ENCODE measurements at places on chromosomes 4 and X. TPM values are rescaled to one million over a fixed set of nuclear protein-coding genes. Genes with fewer than 3 reads are reported as not detected.

Gene FAM9B
- not detected for total RNA-seq

Gene CDS1
- 0.36 TPM for total RNA-seq

Gene F11
- not detected for total RNA-seq

Gene CYP2U1
- 5.2 TPM for total RNA-seq

Gene BEX5
- total RNA-seq, result not detected

Gene CXCL8
- 343 TPM for total RNA-seq

Gene SFRP2
- total RNA-seq, result not detected

Gene TEX11
- total RNA-seq, result not detected

Gene SPANXD
- not detected for total RNA-seq

Gene SUV39H1
- total RNA-seq, result 6.9 TPM

Gene MAGED2
- total RNA-seq, result 376 TPM

Gene RGN
- total RNA-seq, result 2.8 TPM

Gene ASB11
- total RNA-seq, result not detected

Gene TMSB4X
- 3,604 TPM for total RNA-seq

Gene PAGE1
- total RNA-seq, result not detected

Gene PRMT9
- 6.2 TPM for total RNA-seq

Gene ALB
- total RNA-seq, result not detected

Gene NPY1R
- 3.6 TPM for total RNA-seq

Gene GLOD5
- not detected for total RNA-seq

Gene PACRGL
- total RNA-seq, result 12.3 TPM

Gene CT45A10
- not detected for total RNA-seq

Gene PABPC5
- 1.6 TPM for total RNA-seq

Gene CABS1
- total RNA-seq, result not detected

Gene TMEM35A
- 0.32 TPM for total RNA-seq

Gene ARAF
- 36.8 TPM for total RNA-seq

Gene P2RY8
- not detected for total RNA-seq

Gene ADGRL3
- total RNA-seq, result 13.3 TPM

Gene THAP9
- total RNA-seq, result 1.9 TPM

Gene DGAT2L6
- total RNA-seq, result not detected

Gene CTPS2
- 2.7 TPM for total RNA-seq

Gene PRSS12
- total RNA-seq, result under 0.01 TPM

Gene SSX4B
- total RNA-seq, result not detected

Gene TMEM156
- total RNA-seq, result 0.18 TPM

Gene TMSB15C
- total RNA-seq, result 0.49 TPM

Gene C4orf50
- total RNA-seq, result not detected

Gene PROM1
- not detected for total RNA-seq

Gene USP17L29
- total RNA-seq, result not detected

Gene TMEM184C
- 30.3 TPM for total RNA-seq

Gene ZNF711
- 0.36 TPM for total RNA-seq

Gene GAGE12H
- total RNA-seq, result not detected

Gene MBNL3
- 7.0 TPM for total RNA-seq

Gene ZCCHC12
- total RNA-seq, result not detected

Gene SORBS2
- total RNA-seq, result 27.4 TPM

Gene CFP
- 0.18 TPM for total RNA-seq

Gene FRG2
- total RNA-seq, result not detected

Gene NPNT
- not detected for total RNA-seq

Gene LNX1
- total RNA-seq, result 2.9 TPM

Gene GIMD1
- total RNA-seq, result not detected

Gene PCDH10
- 3.6 TPM for total RNA-seq

Gene HTR2C
- not detected for total RNA-seq

Gene ENOX2
- 6.0 TPM for total RNA-seq

Gene CRMP1
- 0.72 TPM for total RNA-seq

Gene RBMXL3
- total RNA-seq, result not detected

Data from cardiac atrium fibroblast (primary cell).